ENCODE measurements at places on chromosomes 1 and 21.

GRCh38 chr1:9260059-9260766, 25.6 kb downstream of the H6PD start:
- no peak for DNase-seq

- no peak for DNase-seq
Measured at GRCh38 chr1:9929431-9930385, 13.5 kb downstream of the LZIC start.

GRCh38 chr1:219549215-219549614, 63.7 kb downstream of the ZC3H11B start:
- DNase-seq, result no peak

GRCh38 chr1:176903474-176903873, 261.0 kb downstream of the ASTN1 start:
- DNase-seq, result no peak

DNA sequence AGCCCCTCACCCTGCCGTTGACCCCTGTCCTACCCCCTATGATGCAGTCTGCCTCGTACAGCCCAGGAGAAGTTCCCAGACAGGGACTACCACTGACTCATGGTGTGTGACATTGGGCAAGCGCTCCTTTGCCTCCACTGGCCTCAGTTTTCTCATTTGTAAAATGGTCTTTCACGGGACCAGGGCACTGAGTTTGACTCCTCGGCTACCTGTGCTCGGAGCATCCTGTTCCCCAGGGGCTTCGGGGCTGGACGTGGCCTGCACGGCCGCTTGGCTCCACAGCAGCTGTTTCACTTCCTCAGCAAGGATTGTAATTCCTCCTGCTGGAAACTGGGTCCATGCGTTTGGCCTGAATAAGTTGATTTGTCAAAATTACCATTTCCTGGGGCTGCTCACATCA, 277.3 kb downstream of the MATN1 start:
- no peak for DNase-seq

GRCh38 chr1:59816318-59816878, 1.6 kb downstream of the HOOK1 start:
- DNase-seq, result no peak
